MCF 10A (cell line): ENCODE measurements at places on chromosomes 13 and 19.

DNA sequence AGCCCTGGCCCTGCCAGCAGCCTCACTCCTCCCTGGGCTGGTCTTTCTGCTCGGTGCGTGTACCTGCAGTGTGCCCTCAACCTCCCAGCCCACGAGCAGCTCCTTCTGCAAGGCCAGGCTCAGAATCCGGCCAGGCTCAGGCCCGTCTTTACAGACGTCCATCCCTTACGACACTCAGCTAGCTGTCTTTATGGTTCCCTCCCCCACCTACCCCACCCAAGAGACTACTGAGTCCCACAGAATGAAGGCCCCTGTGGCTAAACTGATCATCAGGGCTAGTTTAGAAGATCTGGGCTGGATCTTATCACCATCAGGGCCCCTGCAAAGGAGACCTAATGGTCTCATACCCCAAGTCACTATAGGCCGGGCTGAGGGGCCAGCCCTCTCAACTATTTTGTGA lies 10.7 kb downstream of the TMEM150B start:
- DNase-seq, result no peak

DNA sequence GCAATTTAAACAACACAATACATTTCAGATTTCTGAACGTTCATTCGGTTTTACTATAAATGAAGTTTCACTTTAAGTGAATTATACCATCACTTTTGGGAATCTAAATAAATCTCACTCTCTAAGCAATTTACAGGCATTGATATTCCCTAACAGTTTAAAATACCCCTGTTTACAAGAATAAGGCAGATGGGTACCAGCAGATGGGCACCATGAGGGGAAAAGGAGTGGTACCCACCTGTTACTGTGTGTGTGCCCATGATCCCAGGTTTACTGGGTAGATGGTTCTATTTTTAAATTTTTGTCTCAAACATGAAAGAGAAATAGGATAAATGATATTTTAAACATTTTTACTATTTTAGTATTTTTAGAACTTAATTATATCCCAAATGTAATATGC lies 212.9 kb downstream of the PCDH9 start:
- DNase-seq, result no peak

DNA sequence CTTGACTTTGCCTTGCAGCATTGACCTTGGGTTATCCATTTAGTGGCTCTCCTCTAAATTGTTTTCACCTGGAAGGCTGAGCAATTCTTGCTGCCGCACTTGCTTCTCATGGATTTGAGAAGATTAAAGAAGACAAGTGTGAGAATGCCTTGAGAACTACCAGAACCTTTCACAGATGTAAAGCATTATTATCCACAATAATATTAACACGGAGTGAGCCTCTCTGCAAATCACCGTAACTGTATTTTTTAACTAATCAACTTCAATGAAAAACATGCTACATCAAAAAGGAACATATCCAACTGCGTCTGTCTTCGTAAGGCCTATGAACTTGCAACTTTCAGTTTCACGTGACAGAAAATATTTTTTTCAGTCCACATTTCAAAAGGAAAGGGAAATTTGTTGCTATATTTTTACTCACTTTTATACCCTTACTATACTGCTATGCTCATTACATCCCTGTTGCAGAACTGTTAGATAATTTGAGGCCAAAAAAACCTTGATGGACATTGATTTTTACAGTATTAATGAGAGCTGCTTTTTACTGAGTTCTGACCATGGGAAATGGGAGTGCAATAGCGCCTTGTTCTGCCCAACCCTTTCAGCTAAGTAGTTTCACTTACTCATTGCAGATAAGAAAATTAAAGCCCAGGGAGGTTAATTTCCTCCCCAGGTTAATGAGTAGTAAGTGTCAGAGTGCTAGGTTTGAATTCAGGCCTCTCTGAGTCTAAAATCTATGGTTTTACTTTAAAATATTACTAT lies 93.8 kb upstream of the RAP2A start:
- DNase-seq, result no peak

DNA sequence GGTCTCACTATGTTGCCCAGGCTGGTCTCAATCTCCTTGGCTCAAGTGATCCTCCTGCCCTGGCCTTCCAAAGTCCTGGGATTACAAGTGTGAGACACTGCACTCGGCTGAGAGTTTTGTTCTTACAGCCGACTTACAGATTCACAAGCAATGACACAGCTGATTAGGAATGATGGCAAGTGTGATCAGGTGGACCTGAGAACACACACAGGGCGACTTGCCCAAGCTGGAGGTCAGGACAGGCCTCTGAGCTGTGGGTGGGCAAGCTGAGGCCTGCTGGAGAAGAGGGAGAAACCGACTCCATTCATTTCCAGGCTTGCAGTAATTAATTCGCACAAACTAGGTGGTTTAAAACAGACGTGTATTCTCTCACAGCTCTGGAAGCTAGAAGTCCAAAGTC lies 8.1 kb upstream of the ATG4D start:
- peak; percentile 51 for DNase-seq

DNA sequence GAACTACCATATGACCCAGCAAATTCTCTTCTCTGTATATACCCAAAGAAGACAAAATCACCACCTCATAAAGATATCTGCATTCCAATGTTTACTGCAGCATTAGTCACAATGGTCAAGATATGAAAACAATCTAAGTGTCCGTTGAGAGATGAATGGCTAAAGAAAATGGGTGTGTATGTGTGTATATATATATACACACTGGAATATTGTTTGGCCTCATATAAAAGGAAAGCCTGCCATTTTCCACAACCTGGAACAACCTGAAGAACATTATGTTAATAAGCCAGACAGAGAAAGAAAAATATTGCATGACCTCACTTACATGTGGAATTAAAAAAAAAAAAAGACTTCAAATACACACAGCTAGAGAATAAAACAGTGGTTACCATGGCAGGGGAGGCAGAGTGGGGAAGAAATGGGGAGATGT lies 29.5 kb upstream of the RBM26 start:
- DNase-seq, result peak; percentile 12

GRCh38 chr13:63864171-63864902 lies 2448.7 kb upstream of the PCDH20 start:
- DNase-seq, result peak; percentile 32

DNA sequence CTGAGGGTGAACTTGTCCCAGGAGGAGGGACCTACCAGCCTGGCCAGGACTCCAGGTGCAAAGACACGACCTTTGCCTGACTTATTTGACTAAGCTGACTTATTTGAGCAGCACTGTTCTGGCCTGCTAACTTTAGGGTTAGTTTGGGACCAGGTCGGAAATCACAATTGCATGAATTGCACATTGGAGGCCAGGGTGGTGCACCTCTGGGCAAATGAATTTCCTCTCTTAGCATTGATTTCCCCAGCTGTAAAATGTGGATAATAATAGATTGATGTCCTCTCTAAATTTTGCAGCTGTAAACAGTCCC lies 1.4 kb upstream of the BST2 start:
- no peak for DNase-seq

- DNase-seq, result no peak
These were observed 1.1 kb downstream of the LILRA4 start for GRCh38 chr19:54337858-54338230.

DNA sequence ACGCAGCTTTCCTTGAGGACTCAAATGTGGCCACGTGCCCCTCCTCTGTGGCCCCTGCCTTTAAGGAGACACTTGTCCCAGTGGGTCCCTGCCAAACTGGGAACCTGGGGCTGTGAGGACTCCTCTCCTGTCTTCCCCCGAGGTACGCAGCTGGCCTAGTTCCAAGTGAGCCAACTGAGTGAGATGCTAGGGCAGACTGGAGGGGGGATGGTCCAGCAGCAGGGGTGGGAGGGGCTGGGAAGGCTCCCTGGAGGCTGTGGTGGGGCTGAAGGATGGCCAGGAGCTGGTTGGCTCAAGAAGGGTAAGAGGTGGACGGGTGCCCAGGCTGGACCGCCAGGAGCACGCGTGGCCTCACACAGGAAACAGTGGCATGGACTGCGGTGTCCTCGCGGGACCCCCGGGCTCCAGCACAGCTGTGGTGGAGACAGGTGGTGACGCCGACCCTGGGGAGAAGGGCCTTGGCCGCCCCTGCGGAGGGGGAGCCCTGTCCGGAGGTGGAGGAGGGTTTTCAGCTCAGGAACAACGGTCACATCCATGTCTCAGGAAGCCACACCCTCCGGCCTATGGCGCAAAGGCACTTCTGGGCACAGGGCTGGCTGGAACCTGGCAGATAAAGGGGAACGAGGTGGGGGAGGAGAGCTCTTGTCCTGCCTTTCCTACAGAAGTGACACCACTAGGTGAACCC lies 45.8 kb downstream of the MLLT1 start:
- DNase-seq, result peak; percentile 69

GRCh38 chr13:27962982-27963381 lies 6.1 kb downstream of the CDX2 start:
- DNase-seq, result no peak

- DNase-seq, result peak; percentile 67
These were observed 722 bp downstream of the COLGALT1 start for GRCh38 chr19:17555929-17556813.

DNA sequence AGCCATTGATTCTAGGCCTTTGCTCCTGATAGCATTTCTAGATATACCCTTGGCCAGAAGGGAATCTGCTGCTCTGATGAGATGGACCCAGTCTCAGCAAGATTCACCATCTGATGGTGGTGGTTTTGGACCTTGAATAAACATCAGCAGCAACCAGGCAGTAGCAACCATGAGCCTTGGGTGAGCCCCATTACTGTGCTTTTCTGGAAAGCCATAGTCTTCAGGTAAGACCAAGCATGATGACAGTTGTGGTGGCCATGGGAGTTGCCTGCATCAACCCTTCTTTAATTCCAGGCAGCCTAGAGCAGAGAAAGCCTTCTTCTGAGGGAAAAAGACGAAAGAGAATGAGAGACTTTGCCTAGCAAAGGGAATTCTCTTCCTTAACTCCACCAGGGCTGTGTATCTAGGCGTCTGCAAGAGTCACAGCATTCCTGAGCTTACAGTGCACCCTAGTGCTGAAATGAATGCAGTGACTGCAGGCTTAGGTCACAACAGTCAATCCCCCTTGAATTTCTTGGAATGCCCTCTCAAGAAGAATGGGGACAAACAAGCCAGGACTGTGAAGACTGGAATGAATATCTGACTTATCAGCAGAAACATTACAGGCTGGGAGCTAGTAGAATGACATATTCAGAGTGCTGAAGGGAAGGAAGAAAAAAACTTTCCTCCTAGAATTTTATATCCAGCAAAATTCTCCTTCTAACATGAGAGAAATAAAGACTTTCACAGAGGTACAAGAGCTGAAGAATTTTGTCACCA lies 942.4 kb upstream of the PCDH20 start:
- DNase-seq, result peak; percentile 74

DNA sequence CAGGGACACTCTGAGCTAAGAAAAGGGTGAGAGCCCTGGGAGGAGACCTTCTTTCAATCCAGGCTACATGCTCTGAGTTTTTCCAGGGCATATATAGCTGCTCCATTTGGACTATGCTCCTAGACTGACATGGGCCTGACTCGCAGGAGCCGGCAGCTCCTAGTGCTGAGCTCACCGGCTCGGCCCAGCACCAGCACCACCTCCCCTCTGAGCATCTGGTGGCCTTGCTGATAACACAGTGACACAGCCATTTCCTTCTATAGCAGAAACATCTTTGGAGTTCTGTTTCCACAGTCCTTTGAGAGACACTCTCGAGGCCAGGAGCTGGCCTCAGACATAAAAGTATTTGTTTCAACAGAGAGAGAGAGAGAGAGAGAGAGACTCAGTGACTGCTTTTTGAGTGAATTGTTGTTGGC lies 184.9 kb downstream of the TM9SF2 start:
- DNase-seq, result no peak

GRCh38 chr13:46571189-46571908 lies 18.4 kb downstream of the LRCH1 start:
- no peak for DNase-seq

- no peak for DNase-seq
These were observed 711.8 kb downstream of the UQCRFS1 start for GRCh38 chr19:28500982-28501630.

DNA sequence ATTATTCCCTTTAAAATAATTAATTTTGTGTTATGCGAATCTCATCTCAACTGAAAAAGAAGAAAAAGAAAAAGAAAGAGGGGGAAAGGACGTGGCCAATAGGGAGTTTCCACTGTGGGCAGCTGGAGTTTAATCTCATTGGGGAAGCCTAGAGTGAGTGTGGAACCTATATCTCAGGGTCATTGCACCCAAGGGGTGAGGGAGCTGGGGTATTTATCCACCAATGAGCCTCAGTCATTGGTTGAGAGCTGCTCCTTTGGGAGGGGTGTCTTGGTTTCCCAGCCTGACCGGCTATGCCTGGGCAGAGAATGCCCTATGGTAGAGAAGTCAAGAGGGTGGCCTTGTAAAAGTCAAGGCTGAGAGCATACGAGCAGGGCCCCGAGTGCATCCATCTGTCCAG lies 16.5 kb downstream of the CYP4F22 start:
- no peak for DNase-seq

DNA sequence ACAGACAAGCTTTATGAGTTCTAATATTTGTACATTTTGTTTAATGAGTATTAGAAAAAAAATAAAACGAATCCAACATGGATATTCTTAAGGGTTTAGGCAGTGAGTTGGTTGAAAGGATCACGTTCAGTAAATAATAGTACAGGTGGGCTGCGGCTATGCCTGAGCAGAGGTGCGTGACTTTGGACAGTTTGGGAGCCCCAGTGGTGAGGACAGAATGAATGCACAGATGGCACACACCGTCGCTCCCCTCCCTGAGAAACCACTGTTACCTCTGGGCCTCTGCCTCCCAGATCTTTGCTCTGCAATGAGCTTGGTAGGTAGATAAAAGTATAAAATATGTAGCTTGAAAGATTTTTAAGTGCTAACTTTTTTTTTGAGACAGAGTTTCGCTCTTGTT lies 153.3 kb downstream of the SIPA1L3 start:
- no peak for DNase-seq
